ENCODE measurements at places on chromosomes 2 and 18. TPM values are rescaled to one million over a fixed set of nuclear protein-coding genes. Genes with fewer than 3 reads are reported as not detected.
A peak's percentile ranks its signal among the peaks of the same experiment; 100 is the strongest.

DNA sequence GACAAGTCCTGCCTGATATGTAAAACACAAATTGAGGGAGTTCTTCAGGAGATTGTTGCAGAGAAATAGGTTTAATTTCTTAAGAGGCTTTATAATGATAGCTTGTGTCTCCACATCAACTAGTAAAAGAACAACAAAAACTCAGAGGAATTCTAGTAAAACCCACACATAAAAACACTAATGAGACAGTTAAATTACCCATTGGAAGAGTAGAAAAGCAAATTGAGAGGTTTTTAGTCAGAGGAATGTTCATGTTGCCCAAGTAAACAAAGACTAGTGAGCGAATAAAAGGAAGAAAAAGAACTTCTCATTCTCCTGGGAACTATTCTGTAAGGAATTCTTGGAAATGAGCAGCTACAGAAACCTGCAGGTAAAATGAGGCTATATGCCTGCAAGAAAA lies 330.6 kb downstream of the STK39 start:
- DNase-seq = no peak

- DNase-seq = no peak
Observed at GRCh38 chr18:76621226-76621625, 126.2 kb upstream of the ZNF516 start.

- DNase-seq = no peak
Observed at GRCh38 chr18:49481317-49481716, 5.7 kb downstream of the C18orf32 start.

- DNase-seq = no peak
Observed at GRCh38 chr2:171837736-171838135, 56.3 kb downstream of the SLC25A12 start.

DNA sequence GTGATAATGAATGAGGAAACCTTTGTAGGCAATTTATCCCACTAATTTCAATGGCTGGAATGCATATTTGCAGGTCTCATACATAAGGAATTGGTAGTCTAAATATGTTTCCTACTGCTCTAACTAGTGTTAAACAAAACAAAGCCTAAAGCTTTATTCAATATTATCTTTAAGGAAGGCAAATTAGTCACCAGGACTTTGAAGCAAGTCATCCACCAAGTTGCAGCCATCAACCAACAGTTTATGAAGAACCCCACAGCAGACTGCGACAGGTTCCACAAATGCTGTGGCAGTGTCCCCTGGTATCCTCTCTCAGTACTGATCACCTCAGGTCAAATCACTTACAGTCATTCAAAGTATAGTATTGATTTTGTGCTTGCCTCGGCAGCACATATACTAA lies 181.5 kb upstream of the ZFP36L2 start:
- DNase-seq = no peak

The NYAP2 gene
- polyA plus RNA-seq = not detected

The EFHD1 gene
- polyA plus RNA-seq = 1.6 TPM

- DNase-seq = no peak
Observed at GRCh38 chr18:49135877-49136276, 185.1 kb upstream of the SMAD7 start.

DNA sequence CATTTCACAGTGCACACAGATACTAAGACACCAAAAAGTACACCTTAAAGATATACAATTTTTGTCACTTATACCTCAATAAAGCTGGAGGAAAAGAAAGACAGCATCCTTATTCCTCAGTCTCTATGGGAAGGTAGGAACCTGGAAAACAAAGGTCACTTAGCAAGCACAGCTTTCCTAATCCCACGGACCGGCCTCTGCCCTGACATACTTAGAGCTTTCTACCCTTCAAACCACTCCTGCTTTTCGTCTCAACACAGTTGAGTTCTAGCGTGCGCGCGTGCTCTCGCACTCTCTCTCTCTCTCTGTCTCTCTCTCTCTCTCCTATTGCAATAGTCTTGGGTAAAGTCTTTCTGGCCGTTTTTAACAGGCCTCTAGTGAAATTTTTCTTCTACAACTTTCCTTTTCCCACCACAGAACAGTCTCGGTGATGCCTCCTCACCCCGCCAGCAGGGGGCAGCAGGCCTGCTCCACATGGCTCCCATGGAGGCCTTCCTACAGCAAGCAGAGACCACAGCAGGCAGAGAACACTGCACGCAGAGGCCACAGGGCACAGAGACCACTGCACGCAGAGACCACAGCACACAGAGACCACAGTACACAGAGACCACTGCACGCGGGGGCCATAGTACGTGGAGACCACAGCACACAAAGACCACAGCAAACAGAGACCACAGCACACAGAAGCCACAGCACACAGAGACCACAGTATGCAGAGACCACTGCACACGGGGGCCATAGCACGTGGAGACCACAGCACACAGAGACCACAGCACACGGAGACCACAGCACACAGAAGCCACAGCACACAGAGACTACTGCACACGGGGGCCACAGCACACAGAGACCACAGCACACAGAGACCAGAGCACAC lies 106.9 kb downstream of the FBXO15 start:
- DNase-seq = peak; percentile 30

The ASB18 gene
- polyA plus RNA-seq = not detected

DNA sequence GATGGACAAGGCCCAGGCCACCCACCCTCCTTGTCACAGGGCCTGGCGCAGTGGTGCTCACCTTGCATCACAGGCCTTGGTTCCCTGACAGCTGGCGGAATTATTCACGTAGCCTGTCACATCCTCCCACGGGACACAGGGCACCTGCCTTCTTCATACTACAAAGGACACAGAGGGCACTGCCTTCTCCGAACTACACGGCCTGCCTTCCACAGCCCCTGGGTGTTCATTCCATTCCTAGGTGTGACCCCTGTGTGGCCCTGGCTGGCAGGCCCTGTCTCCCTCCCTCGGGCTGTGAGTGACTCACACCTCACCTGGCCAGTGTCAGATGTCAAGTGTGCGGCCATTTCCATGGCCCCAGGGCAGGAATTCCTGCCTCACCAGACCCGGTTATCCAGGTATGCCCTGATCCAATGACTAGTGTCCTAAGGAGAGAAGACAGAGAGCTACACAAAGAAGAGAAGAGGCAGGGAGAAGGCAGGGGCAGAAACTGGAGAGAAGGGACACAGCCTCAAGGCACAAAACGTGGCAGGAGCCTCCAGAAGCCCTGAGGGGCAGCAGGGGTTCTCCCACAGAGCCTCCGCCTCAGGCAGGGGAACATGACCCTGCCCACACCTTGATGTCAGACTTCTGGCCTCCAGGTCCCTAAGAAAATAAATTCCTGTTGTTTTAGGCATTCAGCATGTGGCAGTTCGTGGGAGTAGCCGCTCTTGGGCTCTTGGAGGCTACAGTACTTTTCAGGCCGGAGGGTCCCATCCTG lies 43.4 kb downstream of the MBP start:
- no peak for DNase-seq

- no peak for DNase-seq
Observed at GRCh38 chr2:48346124-48346536, 183.8 kb upstream of the STON1 start.

GRCh38 chr18:23689616-23690504 lies 607 bp downstream of the LAMA3 start:
- no peak for DNase-seq

DNA sequence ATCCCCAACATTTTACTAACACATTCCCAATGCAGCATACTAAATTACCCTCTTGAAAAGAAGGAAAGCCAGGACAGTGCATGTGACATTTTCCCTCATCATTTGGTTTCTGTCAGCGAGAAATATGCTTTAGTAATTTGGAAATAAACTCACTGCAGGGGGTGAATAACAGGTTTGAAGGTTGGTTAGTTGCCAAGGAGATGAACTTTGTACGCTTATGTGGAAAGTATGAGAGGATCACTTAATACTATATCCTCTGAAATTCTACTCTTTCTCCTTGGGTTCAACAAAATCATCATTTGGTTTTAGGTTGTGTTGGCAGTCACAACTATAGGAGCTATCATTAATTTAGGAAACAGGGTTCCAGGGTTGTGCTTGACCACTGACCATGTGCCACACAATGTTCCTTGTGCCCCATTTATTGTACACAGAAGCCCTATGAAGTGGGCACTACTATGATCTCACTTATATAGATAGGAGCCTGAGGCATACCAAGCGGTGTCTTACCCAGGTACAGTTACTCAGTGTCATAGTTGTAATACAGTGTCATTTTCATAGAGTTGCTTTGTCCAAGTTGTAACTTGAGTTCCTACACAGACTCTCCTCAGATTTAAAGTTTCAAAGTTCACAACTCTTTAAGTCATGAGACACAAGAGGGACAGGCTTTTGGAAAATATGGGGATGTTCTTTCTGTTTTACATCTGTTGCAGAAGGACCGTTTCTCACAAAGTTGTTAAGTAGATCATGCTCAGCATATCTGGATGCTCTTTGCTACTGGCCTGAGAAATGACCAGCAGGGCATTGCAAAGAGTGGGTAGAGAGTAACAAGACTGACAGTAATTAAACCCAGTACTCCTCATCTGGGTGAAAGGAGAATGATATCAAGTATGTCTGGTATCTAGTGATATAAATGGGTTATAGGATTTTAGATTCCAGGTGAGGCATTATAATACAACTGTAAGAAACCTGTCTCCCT lies 91.8 kb downstream of the MAP4K4 start:
- no peak for DNase-seq

The SERPINB13 gene
- polyA plus RNA-seq = not detected

- no peak for DNase-seq
Observed at GRCh38 chr18:79508565-79509535, 113.1 kb downstream of the NFATC1 start.

DNA sequence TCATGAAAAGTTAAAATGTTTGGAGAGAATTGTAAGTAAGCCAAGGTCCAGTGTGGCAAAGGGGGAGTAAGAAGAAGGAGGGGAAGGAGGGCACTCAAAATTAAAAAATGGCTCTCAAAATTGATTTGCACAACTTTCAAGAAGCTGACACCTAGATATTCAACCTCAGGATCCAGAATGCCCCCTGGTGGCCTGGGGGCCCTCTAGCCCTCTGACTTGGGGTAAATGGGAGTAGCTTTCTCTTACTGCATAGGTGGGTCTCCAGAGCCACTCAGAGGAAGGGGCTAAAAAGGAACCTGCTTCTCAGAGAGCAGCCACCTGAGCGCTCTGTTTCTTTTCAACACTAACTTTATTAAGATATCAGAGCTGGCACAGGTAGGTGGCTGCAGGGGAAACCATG lies 968.5 kb downstream of the BCL11A start:
- no peak for DNase-seq

GRCh38 chr2:121099329-121100290 lies 185.4 kb downstream of the TFCP2L1 start:
- DNase-seq = no peak

The GPR75 gene
- polyA plus RNA-seq = not detected

- no peak for DNase-seq
Observed at GRCh38 chr2:240583774-240584173, 2.8 kb upstream of the CAPN10 start.

DNA sequence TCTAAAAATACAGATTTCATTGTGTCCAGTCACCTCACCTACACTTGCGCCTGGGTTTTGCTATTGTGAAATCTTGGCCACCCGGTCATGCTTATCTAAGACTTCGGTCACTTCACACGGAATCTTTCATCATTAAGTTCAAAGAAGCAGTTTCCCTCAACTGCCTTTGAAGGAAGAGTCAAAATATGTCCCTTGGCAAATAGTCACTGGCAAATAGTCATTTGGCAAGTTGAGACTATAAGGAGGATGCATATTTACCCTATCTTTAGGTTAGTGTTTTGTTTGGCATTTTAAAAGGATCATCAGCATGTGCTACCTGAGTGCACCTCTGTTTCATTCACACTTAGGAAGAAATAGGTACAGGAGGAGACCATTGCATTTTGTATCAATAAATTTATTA lies 95.9 kb downstream of the FEZ2 start:
- no peak for DNase-seq

GRCh38 chr2:53952519-53952918 lies 18.3 kb downstream of the PSME4 start:
- DNase-seq = no peak

GRCh38 chr2:73877071-73877802 lies 15.6 kb upstream of the ACTG2 start:
- DNase-seq = no peak

DNA sequence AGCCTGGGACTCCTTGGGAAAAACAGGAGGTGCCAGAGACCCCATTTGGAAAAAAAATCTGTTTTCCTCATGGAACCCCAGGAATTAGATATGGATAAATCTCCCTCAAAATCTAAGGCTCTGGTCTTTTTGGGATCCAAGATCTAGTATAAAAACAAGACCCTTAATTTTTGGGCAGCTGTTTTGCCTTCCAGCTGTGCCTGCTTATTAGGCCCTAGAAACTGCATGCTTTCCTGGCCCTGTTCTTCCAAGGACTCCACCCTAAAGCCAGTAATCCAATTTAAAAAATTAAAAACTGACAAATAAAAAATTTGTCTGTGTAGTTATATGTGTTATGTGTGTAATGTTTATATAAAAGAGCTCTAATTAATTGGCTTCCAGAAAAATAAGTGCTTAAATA lies 274.6 kb downstream of the STK39 start:
- DNase-seq = no peak

DNA sequence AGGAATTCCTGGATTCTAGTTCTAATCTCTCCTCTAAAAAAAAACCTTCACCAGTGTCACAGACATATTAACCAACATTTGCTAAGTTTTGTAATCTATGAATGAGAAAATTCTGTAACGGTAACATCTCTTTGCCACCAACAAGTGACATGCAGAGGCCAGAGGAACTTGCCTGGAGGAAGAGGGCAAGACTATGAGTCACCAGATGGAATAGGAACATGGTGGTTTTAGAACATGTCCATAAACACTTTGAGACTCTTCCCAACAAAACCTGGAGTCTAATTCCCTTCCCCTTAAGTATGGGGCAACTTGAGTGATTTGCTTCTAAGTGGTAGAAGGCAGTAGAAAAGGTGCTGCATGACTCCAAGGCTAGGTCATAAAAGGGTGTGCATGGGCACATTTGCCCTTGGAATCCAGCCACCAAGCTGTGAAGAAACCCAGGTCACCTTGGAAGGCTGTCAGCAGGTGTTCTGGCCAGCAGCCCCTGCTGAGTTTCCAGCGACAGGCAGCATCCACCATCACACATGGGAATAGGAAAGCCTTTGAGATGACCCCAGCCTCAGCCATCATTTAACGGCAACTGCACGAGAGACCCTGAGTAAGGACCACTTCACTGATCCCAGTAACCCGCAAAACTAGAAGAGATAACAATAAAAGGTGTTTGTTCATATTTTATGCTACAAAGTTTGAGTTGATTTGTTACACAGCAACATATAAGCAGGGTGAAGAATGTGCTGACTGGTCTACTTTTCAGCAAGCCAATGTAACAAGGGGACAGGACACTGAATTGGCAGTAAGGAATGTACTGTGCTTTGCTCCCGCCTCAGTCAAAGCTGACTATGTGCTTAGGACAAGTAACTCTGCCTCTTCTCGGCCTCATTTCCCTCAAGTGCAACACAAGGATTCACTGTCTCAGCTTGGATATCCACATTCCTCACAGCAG lies 90.6 kb downstream of the SKA1 start:
- no peak for DNase-seq

The SNRNP27 gene
- 79.6 TPM for polyA plus RNA-seq

- DNase-seq = no peak
Observed at GRCh38 chr2:94759211-94759610, 112.0 kb upstream of the TEKT4 start.

DNA sequence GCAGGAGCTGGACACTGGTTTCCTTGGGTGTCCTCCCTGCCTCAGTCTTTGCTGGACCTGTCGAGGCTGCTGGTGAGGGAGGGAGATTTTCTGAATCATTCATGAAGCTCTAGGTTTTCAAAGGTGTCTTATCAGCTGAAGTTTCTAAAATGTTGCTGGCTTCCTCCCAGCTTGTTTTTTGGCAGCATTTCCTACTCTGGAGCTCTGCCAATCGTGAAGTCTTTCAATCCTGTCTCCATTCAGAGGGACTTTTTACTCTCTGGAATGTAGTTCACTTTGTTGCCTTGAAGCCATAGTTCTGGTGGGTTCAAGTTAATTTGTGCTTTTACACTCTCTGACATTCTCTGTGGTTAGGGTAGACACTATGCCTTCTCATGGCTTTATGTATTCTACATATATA lies 23.9 kb downstream of the SNTG2 start:
- no peak for DNase-seq

The PFN4 gene
- polyA plus RNA-seq = not detected

All from CD8-positive, alpha-beta memory T cell (primary cell).